ENCODE measurements at places on chromosomes 3 and 15.
A peak's percentile ranks its signal among the peaks of the same experiment; 100 is the strongest.

GRCh38 chr3:188296761-188297612 is 143.0 kb downstream of the LPP start:
- DNase-seq = no peak

DNA sequence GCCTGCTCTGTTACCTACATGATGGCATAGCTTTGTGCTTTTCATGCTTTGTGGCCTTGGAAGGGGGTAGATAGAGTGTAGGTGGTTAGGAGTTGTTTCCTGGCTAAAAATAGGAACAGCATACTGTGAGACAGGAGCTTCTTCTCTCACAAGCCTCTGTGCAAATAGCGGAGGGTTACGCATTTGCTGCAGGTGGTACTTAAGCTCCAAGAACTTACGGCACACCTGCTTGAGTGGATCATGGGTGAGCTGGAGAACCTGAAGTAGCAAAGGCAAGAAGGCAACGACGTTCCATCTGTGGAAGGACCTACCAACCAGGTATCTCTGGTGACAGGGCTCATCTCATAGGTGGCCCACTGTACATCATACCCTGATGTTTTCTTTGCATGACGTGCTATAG is 66.0 kb downstream of the ST6GAL1 start:
- DNase-seq = no peak

GRCh38 chr3:6182476-6182875 is 678.4 kb upstream of the GRM7 start:
- DNase-seq = no peak

DNA sequence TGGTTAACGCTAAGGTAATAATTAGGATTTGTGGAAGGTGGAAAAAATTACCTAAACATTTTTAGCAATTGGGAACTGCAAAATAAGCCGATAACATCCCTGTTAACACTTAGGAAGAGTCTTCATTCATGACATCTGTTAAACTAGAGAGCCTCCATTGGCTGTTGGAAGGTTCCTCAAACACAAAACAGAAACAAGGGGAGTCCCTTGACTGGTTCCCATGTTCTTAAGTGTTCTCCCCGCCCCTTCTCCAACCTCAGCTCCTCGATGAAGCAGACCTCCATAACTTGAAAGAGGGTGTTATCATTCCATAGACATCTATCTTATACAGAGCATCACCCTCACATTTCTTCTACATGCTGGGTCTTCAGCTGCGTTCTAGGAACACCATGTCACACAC is 2.5 kb downstream of the SLC22A13 start:
- no peak for DNase-seq

DNA sequence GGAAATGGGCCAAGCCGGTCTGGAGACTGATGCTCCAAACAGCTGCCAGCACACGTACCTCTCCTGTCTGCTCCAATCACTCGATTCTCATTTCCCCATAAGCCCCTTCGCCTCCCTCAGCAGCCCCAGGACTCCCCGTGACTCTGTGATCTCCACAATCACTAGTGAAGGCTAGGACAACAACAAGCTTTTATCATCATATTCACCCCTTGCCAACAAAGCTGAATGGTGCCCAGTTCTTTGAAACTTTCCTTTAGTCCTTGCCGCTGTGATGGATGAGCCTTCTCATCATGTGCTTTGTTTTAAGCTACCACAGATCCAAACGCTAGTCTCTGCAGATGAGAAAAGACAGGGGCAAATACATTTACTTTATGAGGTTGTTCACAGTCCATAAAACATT is 242.0 kb downstream of the SV2B start:
- peak; percentile 16 for DNase-seq

DNA sequence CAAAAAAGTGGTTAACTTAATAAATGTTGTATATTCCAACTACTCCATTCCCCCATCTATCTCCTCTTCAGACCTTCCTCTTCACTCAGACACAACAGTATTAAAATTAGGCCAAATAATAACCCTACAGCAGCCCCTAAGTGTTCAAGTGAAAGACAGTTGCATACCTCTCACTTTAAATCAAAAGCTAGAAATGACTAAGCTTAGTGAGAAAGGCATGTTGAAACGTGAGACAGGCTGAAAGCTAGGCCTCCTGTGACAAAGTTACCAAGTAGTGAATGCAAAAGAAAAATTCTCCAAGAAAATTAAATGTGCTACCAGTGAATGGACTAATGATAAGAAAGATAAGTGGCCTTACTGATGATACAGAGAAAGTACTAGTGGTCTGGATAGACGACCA is 71.7 kb downstream of the ANKRD28 start:
- no peak for DNase-seq

- no peak for DNase-seq
These were observed 166.6 kb downstream of the XXYLT1 start for GRCh38 chr3:195104340-195104739.
